ENCODE measurements at places on chromosomes 1 and 21.
A peak's percentile ranks its signal among the peaks of the same experiment; 100 is the strongest.

DNA sequence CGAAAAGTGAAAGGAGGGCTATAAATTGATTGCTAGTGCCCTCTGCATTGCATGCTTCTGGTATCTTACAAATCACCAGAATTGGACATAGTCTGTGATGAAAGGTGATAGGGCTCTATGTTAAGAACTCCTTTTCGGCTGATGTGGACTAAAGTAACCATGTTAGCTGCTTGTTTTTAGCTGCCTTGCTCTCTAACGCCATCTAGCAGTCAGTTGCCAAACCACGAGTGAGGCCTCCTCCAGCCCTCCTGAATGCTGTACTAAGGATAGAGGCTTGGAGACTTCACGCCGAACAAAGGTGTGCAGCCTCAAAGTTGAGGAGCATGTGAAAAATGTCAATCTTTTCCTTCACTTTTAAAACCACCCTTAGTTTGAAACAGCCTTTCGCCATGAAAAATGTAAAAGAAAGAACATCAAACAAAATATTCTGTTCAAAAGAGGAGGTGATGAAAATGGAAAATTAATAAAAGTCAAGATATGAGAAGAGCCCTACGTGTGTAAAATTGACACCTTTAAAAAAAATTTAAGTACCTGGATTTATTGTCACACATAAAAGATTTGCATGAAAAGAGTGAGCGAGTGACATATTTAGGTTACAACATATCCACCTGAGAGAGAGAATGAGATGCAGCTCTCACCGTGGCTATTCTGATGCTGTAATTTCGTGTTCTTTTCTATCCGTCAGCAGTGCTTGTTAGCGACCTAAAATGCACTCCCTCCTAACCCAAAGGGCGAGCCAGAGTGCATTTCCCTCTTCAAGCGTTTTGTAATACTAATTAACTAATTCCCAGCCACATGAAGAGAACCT is 8.1 kb downstream of the LRRC53 start:
- peak; percentile 2 for DNase-seq

DNA sequence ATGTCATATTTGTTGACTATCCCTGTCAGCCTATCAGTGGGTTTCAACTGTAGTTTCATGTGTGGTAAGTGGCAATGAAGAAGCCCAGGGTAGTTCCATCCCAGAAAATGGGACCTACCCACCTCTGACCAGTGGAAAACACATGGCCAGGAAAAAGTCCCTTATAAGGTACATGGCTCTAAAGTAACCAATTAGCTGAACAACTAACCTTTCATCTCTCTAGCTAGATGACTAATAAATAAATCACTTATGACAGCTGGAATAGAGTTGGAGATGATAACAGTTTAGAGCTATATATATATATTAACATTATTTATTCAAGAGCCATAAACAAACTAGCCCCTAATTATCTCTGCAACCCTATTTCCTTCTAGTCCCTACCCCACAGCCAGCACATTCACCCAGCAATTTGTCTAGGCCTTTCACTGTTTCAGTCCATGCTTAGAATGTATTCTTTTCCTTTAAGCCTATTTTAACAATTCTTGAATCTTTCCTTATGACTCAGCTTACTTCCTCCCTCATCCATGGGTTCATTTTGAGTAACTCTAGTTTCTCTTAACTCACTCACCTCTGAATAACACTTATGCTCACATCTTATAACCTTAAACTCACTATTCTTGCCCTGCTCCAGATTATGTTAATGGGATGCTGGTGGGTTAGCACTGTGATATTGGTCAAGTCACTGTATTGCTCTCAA is 83.7 kb downstream of the TNFSF18 start:
- no peak for DNase-seq

- no peak for DNase-seq
These were observed 68.8 kb upstream of the ARID1A start for GRCh38 chr1:26626994-26627393.

DNA sequence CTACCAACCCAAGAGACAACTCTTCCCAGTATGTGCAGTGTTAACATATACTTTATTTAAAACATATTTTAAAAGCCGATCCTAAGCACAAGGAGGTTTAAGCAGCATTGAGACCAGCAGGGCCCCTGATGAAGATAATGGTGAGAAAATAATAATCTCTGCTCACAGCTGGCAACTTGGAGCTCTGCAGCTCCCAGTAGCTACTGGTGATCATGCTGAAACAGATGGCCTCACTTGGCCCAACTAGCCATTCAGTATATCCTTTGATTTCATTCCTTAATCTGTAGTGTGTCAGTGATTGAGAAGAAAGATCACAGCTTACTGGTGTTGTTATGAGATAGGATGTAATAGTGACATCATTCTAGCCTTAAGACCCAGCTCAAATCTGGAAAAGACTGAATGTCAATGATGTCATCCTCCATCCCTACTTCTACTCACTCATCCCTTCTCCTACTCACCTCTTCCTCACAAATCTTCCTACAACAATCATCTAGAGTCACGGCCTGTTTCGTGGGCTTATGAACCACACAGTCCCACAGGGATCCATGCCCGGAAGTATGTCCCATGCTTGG is 817.9 kb downstream of the PLA2G4A start:
- DNase-seq, result no peak

GRCh38 chr1:48099072-48099773 is 102.0 kb upstream of the TRABD2B start:
- DNase-seq, result no peak

DNA sequence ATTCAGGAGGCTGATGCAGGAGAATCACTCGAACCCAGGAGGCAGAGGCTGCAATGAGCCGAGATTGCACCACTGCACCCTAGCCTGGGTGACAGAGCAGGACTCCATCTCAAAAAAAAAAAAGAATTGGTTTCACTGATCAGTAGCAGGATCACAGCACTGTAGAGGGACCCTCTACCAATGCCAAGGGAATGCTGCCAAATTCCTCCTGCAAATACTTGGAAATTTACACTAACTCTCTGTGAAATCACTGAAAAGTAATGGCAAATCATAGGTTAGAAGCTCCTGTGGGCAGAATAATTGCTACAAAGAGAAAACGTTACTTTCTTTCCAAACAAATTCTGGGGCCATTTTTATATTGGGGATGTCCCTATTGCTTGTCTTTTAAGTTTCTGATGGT is 6.7 kb upstream of the GPR25 start:
- DNase-seq, result no peak

GRCh38 chr1:198542632-198543031 is 2.2 kb upstream of the ATP6V1G3 start:
- DNase-seq, result no peak

Data from bone marrow (tissue), 2 donors.